Caudate nucleus (tissue), 63 donors: ENCODE measurements at places on chromosomes 11 and 22.

DNA sequence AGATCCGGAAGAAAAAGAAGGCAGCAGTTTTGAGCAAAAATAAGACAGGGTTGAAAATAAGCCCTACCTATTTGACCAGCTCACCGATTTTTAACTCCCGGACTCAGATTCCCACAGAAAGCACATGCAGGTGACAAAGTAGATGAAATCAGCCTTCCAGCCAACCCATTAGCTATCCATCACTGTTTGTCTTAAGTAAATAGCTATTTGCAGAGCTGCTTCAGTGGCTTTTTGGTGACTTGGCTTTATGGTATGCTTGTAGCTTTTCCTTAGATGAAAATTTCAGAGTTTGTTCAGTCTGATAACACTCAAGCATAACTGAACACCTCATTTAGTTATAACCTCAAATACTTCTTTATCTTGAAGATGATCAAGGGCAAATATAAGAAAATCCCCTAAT is 192.6 kb downstream of the HIPK3 start:
- no peak for DNase-seq

DNA sequence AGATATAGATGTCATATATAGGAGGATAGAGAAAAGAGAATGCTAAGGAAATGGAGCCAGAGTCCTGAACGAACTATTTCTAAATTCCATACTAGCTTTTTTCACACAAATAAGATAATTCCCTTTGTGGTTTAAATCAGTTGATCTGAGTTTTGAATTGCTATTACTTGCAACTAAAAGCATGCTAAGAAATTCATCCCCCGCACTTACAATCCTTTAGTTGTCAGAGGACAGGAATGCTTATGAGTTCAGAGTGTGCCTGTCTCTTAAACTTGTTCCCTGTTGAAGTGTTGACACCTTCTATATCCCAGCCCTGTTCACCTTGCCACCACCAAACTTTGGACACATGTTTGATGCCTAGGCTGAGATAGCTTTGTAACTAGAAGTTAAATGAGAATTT is 406.2 kb downstream of the METTL15 start:
- no peak for DNase-seq

- no peak for DNase-seq
Observed at GRCh38 chr11:15720460-15720859, 605.7 kb downstream of the INSC start.

- DNase-seq = peak; percentile 42
Observed at GRCh38 chr11:76788661-76789442, 5.7 kb downstream of the TSKU start.
